ENCODE measurements at places on chromosomes 5 and 9.

GRCh38 chr5:7638456-7638855, 212.5 kb downstream of the CFAP90 start:
- DNase-seq: no peak

DNA sequence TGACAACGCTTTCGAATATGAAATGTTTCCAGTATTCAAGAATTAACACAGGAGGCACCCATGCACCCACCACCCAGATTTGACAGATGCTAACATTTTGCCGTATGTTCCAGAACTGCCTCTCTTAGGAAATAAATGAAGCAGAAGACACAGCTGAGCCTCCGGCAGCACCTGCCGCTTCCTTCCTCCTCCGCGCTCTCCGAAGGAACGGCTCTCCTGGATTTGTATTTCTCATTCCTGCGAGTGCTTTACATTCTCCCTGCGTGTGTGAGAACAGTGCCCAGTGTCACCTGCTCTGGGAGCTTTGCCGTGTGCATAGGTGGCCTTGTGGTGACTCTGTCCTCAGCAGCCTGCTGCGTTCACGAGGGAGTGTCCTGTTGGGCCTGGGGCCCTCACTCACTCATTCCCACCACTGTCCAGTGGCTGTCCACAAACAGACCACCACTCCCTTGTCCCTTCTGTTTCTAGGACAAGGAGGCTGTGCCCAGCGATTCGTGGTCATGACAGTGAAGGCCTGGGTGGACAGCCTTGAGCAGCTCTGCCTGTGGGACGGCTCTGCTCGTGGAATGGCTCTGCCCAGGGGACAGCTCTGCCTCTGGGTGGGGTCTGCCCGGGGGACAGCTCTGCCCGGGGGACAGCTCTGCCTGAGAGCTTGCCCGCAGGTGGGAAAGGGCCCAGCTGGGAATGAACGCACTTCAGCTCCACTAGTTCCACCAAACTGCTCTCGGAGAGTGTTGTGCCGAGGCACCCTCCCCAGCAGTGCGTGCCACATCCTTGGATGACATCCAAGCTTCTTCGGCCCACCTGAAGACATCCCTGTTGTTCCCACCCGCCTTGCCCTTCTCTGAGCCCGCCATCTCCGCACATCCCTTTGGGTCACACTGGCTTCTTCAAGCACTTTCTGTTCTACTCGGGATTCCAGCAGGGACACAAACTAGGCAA, 170.5 kb upstream of the PPP1R26 start:
- DNase-seq: no peak

DNA sequence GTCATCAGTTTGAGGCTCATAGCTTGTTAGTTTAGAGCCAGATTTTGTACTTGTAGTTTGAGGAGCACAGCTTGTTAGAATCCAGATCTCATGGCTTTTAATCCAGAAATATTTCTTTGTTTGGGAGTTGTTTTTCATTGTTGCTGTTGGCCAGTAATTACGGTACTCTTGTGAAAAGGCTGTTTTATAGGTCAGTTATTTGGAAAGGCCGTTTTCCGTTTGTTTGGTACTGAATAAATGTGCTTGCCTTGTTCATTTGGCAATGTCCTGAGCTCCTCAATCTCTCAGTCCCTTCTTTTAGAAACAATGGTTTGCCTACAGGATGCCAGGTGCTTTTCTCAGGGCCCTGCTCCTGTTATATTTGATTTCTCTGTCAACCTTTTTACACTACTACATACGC, 4.5 kb upstream of the MOB3B start:
- no peak for DNase-seq

GRCh38 chr5:120396186-120396585, 67.9 kb upstream of the PRR16 start:
- no peak for DNase-seq

GRCh38 chr5:14364096-14364495, 217.5 kb upstream of the OTULINL start:
- DNase-seq: no peak

Measured in stimulated activated CD8-positive, alpha-beta memory T cell treated with anti-CD3 and anti-CD28 coated beads, Interleukin-7, amount 100 ng/mL, for 1 hour (primary cell).